ENCODE measurements at places on chromosomes 7 and 10. TPM values are rescaled to one million over a fixed set of nuclear protein-coding genes. Genes with fewer than 3 reads are reported as not detected.

STEAP1B gene
- 1.8 TPM for total RNA-seq

VIM gene
- 259 TPM for total RNA-seq

CADPS2 gene
- total RNA-seq, result 36.2 TPM

NXPH1 gene
- 94.6 TPM for total RNA-seq

SLC25A13 gene
- total RNA-seq, result 26.5 TPM

ZPBP gene
- 0.92 TPM for total RNA-seq

PON1 gene
- 1.2 TPM for total RNA-seq

NUTM2B gene
- total RNA-seq, result 0.46 TPM

LIPN gene
- total RNA-seq, result not detected

GATA3 gene
- total RNA-seq, result 0.69 TPM

PDE1C gene
- total RNA-seq, result 19.6 TPM

TWNK gene
- total RNA-seq, result 5.5 TPM

KCNMA1 gene
- total RNA-seq, result 76.1 TPM

VSTM2A gene
- total RNA-seq, result 200 TPM

ZNF746 gene
- 19.6 TPM for total RNA-seq

CYP3A4 gene
- total RNA-seq, result not detected

IKZF1 gene
- total RNA-seq, result 3.7 TPM

ZNF503 gene
- total RNA-seq, result 4.8 TPM

MAGI2 gene
- 118 TPM for total RNA-seq

PLXDC2 gene
- 45.0 TPM for total RNA-seq

ZNF488 gene
- 1.6 TPM for total RNA-seq

ZNF487 gene
- total RNA-seq, result 24.2 TPM

TRIM73 gene
- total RNA-seq, result 4.4 TPM

NCAPG2 gene
- total RNA-seq, result 15.9 TPM

ZNF277 gene
- total RNA-seq, result 53.5 TPM

TEX47 gene
- not detected for total RNA-seq

FIS1 gene
- total RNA-seq, result 80.5 TPM

RADIL gene
- 6.2 TPM for total RNA-seq

AGR2 gene
- total RNA-seq, result 0.46 TPM

UCMA gene
- total RNA-seq, result not detected

FAM20C gene
- 30.7 TPM for total RNA-seq

USP6NL gene
- total RNA-seq, result 29.8 TPM

ANXA8 gene
- not detected for total RNA-seq

ADCYAP1R1 gene
- total RNA-seq, result 70.4 TPM

AOAH gene
- total RNA-seq, result 5.3 TPM

CLEC5A gene
- total RNA-seq, result under 0.01 TPM

SFRP4 gene
- total RNA-seq, result 3.2 TPM

LRRC17 gene
- 33.2 TPM for total RNA-seq

SLC39A12 gene
- 20.1 TPM for total RNA-seq

VTI1A gene
- total RNA-seq, result 66.0 TPM

ADAM22 gene
- 103 TPM for total RNA-seq

VWA2 gene
- total RNA-seq, result 3.2 TPM

LIPJ gene
- 1.6 TPM for total RNA-seq

RBP4 gene
- total RNA-seq, result 6.7 TPM

SORCS3 gene
- total RNA-seq, result 25.8 TPM

PRPS1L1 gene
- total RNA-seq, result not detected

TRIL gene
- total RNA-seq, result 33.9 TPM

AGAP9 gene
- total RNA-seq, result 1.6 TPM
